ENCODE measurements at places on chromosomes 12 and 14.

DNA sequence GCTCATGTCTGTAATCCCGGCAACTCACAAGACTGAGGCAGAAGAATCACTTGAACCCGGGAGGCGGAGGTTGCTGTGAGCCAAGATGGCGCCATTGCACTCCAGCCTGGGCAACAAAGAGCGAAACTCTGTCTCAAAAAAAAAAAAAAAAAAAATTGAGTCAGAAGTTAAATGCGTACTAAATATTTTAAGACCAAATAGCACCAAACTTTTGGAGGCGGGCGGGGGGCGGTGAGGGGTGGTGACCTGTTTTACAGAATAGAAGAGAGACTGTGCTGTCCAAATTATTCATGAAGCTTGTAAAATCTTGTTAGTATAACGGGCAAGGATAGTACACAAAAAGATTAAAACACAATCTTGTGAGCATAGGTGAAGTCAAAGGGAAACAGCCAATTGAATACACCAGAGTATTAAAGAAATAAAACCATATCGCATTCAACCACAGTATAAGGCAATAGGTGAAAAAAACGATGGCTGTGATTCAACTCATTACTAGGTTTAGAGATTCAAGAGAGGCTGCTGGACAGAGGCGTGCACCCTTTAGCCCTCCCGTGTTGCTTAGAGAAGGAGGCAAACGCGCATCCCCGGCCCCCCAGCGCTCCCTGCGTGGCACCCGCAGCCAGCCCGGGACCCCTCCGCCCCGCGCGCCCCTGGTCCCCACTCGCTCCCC, 571 bp downstream of the ZNF891 start:
- DNase-seq: peak; percentile 18

DNA sequence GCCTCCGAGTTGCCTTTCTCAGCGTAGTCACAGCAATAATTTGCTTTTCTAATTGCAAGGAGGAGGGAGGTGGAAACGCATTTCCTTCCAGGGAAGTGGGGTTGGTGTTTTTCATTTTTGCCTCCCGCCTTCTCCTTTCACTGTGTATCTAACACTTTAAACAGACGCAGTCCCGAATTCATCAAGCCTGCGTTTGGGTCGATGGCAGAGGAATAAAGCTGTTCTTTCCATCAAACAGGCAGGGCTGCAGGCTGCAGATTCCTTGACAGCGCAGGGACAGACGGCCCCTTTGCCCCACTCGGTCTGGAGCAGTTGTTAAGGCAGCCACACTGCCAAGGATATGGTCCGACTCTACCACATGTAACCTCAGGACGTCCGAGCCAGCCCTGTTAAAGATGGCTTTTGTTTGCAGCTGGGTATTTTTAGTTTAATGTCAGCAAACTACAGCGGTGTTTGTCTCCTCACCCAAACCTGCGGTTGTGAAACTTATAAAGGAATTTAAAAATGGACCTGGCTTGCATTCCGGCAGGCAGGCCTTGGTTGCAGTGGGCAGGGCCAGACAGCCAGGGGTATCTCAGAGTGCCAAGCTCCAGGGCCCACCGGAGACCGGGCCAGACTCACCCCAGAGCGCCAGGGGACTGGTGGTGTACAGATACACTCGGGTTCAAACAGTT, 2.1 kb downstream of the CHST11 start:
- DNase-seq: peak; percentile 43

DNA sequence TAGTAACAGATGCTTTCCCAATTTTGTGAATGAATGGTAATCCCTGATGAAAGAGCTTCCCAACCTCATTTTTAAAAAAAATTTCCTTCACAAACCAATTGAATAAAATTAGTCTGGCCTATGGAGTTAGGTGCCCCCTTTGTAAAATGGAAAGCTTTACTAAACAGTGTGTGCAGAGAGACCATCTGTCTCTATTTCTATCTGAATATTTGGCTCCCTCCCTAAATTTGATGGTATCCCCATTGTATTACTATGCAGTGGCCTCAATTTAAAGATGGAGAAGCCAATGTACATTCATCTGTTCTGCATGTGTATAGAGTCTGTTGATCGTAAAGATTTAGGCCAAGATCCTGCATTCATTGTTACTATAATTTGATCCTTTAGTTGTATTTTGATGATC, 397.7 kb upstream of the RGS6 start:
- DNase-seq: no peak

GRCh38 chr12:14774906-14775635, 28.2 kb downstream of the WBP11 start:
- peak; percentile 36 for DNase-seq

DNA sequence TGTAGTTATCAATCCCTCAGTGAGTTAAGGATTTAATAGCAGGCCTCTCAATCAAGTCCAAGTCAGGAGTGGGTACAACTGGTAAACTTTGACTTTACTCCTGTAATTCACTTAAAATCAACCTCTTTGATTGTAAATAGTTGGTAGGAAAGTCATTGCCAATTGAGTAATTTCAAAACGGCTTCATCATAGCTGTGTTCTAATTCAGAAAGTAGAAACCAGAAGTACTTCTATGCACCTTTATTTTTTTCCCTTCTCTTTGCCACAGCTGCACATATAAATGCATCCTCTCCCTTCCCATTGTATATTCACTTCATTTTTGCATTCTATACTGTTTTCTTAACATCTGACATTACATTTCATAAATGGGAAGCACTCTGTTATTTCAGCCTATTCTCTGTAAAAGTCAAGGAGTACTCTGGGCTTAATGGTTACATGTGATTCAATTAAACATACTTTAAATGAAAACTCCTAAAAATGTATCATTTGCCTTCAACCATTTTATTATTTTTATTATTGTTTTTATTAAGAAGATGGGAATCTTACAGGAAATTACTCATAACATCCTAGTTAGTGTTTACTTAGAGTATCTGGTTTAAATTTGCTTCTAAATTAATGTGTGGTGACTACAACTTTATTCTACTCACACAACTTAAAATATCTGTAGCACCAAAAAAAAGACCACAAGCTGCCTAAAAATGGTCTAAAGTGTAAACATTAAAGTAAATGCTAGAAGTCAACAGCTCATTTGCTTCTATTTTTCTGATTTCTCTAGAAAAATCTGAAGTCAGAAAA, 171.2 kb downstream of the CEP128 start:
- no peak for DNase-seq

DNA sequence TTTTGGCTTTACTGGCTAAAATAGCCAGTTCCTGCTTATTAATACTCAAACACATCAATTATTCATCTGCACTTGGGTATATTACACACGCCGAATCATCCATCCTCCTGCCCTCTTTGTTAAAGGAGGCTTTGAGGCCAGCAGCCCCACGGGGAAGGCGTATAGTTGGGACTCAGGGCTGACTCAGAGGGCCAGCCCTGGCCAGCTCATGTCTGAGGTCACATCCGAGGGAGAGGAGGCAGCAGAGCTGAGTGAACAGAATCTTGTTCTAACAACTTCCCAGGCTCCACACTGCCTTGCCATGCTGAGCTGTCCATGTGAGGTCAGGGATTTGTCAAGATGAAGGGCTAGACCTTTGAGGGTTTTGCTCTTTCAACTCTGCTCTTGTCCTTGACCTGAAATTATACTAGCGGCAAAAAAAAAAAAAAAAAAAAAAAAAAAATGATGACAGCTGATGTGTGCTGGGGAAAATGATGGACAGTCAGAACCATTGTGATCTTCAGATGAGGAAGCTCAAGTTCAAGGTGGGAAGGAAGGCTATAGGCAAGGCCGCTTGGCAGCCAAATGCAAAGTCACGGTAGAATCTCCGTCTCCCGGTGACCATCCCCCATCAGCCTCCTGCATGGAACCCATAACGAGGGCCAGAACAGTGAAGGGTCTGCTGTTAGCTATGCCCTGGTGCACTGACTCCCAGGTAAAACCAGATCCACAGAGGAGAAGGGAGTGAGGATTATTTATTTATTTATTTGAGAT, 12.5 kb upstream of the MARK3 start:
- peak; percentile 26 for DNase-seq

DNA sequence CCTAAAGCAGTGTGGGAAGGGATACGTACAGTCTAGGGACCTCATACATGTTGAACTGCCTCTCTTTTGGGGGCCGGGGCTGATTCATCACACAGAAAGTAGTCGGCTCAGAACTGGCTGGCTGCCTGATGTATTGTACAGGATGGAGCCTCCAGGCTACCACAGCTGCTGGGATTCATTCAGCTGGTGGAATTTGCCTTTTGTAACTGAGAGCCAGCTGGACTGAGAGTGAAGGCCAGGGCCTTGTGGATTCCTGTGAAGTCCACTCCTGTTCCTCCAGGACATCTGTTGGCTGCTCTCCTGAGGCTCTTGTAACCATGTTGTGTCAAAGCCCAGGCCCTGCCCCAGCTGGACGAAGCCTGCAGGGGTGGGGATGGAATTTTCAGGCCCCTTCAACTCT, 116.3 kb upstream of the PRICKLE1 start:
- no peak for DNase-seq

- no peak for DNase-seq
Measured at GRCh38 chr14:54782751-54783659, 119.6 kb downstream of the GCH1 start.

DNA sequence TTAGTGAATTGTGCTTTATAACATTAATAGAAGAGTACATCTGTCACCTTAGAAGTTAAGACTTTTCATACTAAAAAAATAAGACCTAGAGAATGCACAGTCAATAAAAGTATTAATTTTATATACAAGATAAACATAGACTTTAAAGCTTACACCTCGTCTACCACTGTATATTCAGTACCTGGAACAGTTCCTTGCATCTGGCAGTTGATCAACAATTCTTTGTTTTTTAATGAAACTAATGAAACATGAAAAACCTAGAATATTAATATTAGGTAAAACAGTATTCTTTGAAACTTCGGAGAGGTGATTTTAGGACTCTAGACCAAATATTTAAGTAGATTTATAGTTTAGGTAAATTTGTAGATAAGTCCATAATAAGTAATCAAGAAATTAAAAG, 4.3 kb downstream of the GOLT1B start:
- DNase-seq: no peak

GRCh38 chr14:83347874-83348273, 1814.2 kb upstream of the SEL1L start:
- DNase-seq: no peak

- peak; percentile 45 for DNase-seq
Measured at GRCh38 chr12:87995581-87996178, 33.5 kb downstream of the C12orf50 start.

GRCh38 chr12:780750-781379, 28.5 kb downstream of the WNK1 start:
- DNase-seq: no peak

GRCh38 chr12:121796855-121797751, 3.6 kb upstream of the RHOF start:
- no peak for DNase-seq

GRCh38 chr14:79586989-79587598, 624.2 kb downstream of the DIO2 start:
- no peak for DNase-seq

GRCh38 chr14:45705940-45706534, 453.0 kb upstream of the MIS18BP1 start:
- DNase-seq: no peak

DNA sequence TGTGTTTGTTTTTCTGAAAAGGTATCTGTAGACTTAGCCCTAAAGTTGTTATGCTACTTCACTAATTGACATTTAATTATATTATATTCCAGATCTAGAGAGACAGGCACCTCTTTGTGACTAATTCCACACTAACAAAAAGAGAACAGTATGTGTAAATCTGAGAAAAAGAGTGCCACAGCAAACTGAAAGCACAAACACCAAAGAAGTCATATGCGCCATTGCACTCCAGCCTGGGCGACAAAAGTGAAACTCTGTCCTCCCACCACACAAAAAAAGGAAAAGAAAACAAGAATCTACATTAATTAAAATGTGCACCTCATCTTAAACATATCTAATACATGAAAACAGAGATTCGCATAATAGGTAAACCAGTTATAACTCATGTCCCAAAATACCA, 4.4 kb upstream of the CSRNP2 start:
- peak; percentile 40 for DNase-seq

GRCh38 chr12:77992760-77993159, 162.1 kb downstream of the NAV3 start:
- no peak for DNase-seq

DNA sequence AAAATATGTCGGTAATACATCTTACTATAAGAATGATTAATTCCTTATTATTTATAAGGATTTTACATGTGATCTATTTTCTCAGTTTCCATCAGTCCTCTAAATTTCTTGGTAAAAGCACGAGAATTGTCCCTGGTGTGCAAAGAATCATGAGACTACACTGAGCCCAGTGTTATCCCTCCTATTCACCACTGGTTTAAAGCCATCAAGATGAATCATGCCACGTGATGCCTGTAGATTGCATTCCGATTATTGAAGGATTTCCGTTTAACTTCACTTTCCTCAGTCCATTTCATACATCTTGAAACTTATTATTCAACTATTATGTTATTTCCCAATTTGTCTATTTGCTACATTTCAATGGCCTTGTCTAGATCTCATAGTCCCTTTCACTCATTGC, 601.9 kb downstream of the GALC start:
- no peak for DNase-seq

- DNase-seq: no peak
Measured at GRCh38 chr14:75566752-75567151, 11.7 kb upstream of the FLVCR2 start.

DNA sequence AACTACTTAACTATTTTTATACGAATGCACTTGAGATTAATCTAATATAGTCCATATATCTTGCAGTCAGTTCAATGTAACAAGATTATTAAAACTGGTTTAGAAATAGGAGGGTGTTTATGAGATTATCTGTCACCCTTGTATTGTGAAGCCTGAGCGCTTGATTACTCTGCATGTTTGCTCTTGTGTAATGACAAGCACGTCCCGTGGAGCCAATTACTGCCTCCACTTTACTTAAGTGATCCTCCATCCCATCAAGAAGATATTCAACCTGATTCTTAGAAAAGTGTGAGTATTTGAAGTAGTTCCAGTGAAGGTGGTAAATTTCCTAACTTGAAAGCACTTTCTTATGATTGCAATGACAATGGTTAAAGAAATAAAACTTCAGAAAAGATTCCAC, 415.2 kb upstream of the GARIN6 start:
- DNase-seq: no peak

GRCh38 chr12:20126601-20127000, 241.7 kb upstream of the PDE3A start:
- no peak for DNase-seq

DNA sequence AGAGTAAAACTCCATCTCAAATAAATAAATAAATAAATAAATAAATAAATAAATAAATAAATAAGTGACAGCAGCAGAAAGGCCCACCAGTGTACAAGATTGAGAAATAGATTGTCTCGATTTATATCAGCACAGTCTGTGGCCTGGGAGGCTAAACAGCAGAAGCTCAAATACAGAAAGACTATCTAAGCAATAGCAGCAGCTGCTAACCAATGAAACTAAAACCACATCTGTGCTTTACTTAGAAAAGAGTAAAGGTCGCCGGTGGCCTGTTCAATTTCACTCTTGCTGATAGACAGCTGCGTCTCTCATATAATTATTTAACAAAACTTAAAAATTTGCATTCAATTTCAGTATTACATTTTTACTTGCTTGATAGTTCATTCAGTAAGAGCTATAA, 325.7 kb downstream of the CEP128 start:
- DNase-seq: no peak

Measured in activated CD4-positive, alpha-beta T cell treated with anti-CD3 and anti-CD28 coated beads, Interleukin-2, amount 50 U/mL, for 48 hours (primary cell).